ENCODE measurements at places on chromosomes 5 and 9. TPM values are rescaled to one million over a fixed set of nuclear protein-coding genes. Genes with fewer than 3 reads are reported as not detected.

HSPB3 gene
- not detected for total RNA-seq

TNC gene
- total RNA-seq: 35.2 TPM

CTSV gene
- total RNA-seq: 0.38 TPM

CCDC192 gene
- not detected for total RNA-seq

PPP3R2 gene
- total RNA-seq: not detected

Measured in regular cardiac myocyte (primary cell).